ENCODE measurements at places on chromosomes 4 and X.

DNA sequence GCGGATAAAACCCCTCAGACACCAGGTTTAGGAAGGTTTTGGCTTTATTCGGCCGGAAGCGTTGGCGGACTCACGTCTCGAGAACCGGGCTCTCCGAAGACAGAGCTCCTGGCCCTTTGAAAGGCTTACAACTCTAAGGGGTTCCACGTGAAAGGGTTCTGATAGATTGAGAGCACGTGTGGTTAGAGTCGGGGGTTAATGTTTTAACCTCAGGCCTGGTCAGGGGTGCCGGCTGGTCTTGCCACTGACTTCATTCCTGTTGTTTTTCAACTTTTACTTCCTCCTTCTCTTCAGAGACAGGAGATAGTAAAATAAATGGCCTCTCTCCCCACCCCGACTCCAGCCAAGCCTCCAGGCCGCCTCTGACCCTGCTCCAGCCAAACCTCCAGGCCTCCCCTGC, 4.7 kb upstream of the ASMT start:
- no peak for DNase-seq

- DNase-seq, result no peak
Observed at GRCh38 chrX:97605271-97605670, 721.6 kb downstream of the RPA4 start.

DNA sequence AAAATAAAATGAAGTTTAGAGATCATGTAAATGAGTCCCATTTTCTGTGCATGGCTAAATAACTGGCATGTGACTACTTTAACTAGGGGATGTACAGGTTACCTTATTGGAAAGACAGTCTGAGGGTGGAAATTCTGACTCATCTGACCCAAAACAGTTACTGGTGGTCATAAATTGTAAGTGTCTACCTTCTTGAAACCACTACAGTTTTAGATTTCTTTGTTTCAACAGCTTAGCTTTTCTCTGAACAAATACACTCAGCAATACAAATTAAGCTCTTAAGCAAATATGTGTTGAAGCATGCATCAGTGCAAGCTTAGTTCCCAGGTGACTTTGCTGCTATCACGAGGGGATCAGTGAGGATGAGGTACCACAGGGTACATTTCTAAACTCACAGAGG, 60.7 kb upstream of the PGM2 start:
- DNase-seq, result no peak

GRCh38 chr4:37812713-37813112, 13.8 kb upstream of the PGM2 start:
- DNase-seq, result no peak

GRCh38 chr4:20362148-20362547, 110.4 kb downstream of the SLIT2 start:
- no peak for DNase-seq

DNA sequence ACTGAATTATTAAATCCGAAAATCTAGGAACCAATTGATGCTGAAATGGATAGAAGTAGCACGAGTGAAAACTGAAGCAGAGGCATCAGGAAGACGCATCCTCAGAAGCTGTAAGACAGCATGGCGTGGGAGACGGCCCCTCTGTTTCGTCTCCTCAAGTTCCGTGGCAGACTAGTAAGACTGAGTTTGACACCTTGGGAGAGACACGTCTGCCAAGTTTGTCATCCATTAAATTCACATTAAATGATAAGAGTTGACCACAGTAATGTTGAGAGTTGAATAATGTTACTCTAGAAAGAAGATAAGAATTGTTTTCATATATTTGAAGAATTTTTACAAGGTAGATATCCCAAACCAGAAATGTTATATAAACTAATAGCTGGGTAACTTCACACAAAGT, 736.1 kb upstream of the FRG1 start:
- DNase-seq, result no peak

DNA sequence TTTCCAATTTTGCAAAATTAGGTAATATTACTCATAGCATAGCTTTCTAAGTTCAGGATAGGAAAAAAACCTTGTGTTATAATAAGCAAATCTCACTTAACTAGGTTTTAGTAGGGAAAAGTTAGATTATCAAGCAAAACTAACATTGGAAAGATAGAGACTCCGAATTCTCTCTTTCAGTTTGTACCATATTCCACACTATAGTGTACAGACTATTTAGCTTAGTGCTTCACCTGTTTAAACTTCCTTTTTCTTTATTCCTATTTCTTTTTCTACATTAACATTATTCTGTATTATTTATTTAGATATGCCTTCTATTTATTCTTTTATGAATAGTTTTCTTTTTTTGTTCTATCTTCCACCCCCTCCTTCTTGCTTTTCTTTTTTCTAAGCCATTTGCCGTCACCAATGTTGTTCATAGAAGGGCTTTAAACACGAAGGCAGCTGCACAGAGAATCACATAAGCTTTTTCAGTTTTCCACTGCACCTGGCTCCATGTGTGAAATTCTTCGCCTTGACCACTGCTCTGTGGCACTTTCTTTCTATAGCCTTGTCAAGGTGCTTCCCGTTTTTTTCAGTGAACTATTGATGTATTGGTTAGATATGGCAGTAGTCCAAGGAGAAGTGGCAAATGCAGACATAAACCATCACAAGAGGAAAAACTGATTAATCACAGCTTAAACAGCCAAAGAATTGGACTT, 8.5 kb downstream of the PCDH10 start:
- DNase-seq, result no peak

DNA sequence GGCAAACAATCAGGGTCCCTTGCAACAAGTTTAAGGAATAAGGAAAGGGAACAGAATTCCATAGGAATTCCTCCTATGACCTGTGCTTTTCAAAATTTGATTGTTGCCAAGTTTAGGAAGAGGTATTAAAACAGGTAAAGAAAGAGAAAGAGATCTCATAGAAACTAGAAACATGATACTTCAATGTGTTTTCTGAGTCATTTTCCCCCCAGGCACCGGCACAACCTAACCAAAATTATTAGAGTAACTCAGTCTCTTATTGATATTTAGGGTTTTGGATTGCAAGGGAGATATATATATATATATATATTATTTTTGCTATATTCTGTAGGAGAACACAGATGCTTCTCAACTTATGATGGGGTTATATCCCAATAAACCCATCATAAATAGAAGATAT, 278.0 kb upstream of the DKK2 start:
- no peak for DNase-seq

GRCh38 chr4:26885912-26886274, 25.3 kb downstream of the STIM2 start:
- DNase-seq, result no peak
